ENCODE measurements at places on chromosomes 6 and 20.
A peak's percentile ranks its signal among the peaks of the same experiment; 100 is the strongest.

DNA sequence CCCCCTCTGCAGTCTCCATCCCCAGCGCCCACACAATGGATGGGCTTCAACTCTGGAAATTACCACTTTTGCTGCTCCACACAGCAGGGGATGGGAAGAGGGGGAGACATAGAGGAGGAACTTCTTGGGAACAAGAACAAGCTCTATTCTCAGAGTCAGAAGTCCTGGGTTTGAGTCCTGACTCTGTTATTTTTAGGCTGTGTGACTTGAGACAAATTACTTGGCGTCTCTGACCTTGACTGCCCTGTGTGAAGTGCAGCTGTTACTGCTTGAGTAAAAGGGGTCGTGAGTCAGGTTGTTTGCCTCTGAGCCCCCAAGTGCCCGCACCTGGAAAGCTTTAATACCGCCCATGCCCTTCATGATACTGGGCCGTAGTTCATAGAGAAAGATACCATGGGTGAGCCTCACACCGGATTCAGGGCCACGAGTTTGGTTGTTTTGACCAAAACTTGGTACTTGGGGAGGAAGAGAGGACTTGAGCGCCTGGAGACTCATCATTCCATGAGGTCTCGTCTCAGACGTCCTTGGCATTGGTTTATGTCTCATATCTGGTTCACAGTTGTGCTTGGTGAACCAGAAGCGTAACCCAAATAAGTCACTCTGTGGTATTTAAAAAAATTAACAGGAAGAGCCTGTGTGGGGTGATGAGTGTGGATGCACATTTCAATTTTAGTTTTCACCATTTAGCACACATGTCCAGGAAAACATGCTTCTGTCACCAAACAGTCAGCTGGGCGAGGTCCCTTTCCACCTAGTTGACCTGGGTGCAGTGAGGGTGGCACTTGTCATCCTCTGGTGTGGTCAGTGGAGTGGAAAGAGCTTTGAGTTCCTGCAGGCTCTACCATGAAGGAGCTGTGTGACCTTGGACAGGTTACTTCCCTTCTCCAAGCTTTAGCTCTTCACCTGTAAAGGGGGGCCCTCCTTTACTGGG is 75.6 kb downstream of the CDC5L start:
- DNase-seq: no peak

GRCh38 chr6:79305020-79305419 is 70.5 kb upstream of the HMGN3 start:
- no peak for DNase-seq

- peak; percentile 27 for DNase-seq
Measured at GRCh38 chr6:31663961-31664789, 622 bp downstream of the GPANK1 start.

- DNase-seq: no peak
Measured at GRCh38 chr6:5203546-5203945, 57.2 kb downstream of the LYRM4 start.

DNA sequence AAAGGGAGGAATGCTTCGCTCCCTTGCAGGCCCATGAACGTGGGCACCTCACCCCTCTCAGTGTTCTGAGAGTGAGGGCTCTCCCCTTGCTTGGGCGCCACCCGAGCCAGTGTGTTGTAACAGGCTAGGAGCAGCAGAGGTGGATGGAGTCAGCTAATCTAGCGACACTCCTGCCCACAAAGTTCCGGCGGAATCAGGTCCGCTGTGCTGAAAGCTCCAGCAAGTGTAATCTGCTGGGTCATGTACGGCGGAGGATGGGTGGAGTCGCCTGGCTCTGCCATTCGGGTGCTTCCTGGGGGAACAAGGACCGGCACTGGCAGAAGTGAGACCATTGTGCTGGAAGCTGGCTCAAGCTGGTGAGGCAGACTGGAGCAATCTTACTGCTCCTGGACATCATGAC is 1310.1 kb downstream of the EPHA7 start:
- DNase-seq: no peak

GRCh38 chr20:8642247-8642646 is 426.6 kb upstream of the PLCB4 start:
- DNase-seq: no peak

GRCh38 chr20:62281161-62281933 is 21.4 kb upstream of the ADRM1 start:
- DNase-seq: no peak

DNA sequence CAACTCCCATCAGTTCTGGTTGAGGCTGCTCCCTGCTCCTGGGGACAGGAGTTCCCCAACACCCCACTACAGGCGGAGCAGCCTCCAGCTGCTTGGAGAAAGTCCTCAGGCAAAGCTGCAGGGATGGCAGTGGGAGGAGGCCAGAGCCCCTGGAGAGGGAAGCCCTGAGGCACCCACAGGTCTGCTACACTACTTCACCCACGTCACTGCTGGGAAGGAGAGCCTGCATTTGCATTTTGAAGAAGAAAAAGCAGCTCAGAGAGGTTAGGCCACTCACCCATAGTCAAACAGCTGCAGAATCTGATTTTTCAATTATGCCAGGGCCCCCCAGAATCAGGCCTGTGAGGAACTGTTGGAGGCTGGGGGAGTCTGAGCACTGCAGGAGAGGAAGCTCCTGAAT is 17.2 kb downstream of the BFSP1 start:
- DNase-seq: no peak
